AG08396 (cell line): ENCODE measurements at places on chromosomes 7 and 10.

- no peak for DNase-seq
Observed at GRCh38 chr10:114899982-114900381, 38.0 kb upstream of the TRUB1 start.

- DNase-seq, result no peak
Observed at GRCh38 chr7:86687831-86688230, 44.1 kb downstream of the GRM3 start.

DNA sequence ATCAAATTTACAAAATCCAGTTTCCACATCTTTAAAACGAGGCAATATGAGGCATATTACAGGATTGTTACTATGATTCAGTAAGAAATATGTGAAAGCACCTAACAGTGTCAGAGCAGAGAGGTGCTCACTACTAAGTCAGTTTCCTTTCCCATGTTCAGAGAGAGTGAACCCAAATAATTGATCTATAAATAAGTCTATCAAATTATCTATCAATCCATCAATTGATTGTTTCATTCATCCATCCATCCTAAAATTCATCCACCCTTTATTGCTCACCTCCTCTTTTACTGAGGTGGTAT is 340.8 kb downstream of the SUGCT start:
- DNase-seq, result no peak

DNA sequence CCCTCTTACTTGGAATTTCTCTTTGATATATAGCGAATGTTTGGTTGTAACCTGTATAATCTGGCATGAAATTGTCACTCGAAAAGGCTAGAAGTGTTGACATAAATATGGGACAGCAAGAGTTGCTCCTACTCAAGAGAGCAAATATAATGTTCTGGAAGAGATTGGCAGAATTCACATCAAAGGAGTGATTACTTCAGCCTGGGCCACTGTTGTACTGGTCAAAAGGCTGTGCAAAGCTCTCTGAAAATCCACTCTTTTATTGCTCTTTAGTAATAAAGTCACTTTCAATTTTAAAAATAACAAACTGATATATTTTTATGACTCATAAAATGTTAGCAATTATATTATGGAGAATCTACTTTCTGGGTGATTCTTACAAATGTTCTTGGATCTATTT is 58.2 kb downstream of the CFTR start:
- no peak for DNase-seq
